GM12891 (cell line): ENCODE measurements at places on chromosomes 5 and 9.
A peak's percentile ranks its signal among the peaks of the same experiment; 100 is the strongest.

GRCh38 chr5:132103969-132104391 is 30.4 kb downstream of the CSF2 start:
- DNase-seq = no peak

GRCh38 chr5:144089401-144090021 is 80.9 kb downstream of the YIPF5 start:
- DNase-seq = peak; percentile 3

GRCh38 chr9:33787839-33788238 is 7.5 kb upstream of the PRSS3 start:
- no peak for DNase-seq

DNA sequence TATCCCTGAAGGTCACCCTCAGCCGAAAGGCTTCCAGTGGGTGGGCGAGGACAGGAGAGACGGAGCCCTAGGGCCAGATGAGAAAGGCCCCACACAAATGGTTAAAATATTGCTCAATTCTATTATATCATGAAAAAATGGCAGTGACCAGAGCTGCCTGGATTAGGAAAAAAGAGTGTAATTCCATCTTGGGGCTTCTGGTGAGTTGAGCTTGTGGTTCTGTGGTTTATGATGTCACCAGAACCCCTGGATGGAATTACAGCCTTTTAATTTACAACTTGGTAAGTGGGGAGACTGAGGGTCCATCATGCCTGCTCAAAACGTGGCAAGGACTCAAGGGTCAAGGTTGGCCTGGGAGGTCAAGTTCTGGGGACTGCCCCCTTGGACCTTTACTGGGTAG is 55.5 kb upstream of the STC2 start:
- DNase-seq = no peak

- no peak for DNase-seq
Measured at GRCh38 chr9:96440671-96441199, 9.2 kb upstream of the HABP4 start.

DNA sequence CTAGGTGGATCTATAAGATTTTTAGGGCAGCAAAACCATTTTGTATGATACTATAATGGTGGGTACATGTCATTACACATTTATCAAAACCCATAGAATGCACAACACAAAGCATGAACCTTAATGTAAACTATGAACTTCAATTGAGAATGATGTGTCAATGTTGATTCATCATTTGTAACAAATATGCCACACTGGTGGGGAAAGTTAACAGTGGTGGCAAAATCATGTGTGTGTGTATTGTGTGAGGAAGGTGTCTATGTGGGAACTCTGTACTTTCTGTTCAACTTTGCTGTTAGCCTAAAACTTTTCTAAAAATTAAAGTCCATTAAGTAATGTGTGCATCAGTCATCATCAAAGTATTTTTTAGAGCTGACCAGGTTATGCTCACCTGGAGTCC is 38.9 kb downstream of the HAVCR1 start:
- DNase-seq = no peak

GRCh38 chr9:8492679-8493078 is 693.1 kb upstream of the DMAC1 start:
- DNase-seq = no peak

- DNase-seq = no peak
Measured at GRCh38 chr9:17064558-17064957, 70.3 kb upstream of the CNTLN start.

GRCh38 chr9:121720311-121721057 is 69.0 kb downstream of the DAB2IP start:
- no peak for DNase-seq

- no peak for DNase-seq
Measured at GRCh38 chr5:123460296-123460729, 37.1 kb upstream of the CEP120 start.

- no peak for DNase-seq
Measured at GRCh38 chr5:140220032-140220697, 45.2 kb downstream of the CYSTM1 start.

- DNase-seq = no peak
Measured at GRCh38 chr5:158777647-158778350, 321.9 kb downstream of the EBF1 start.

DNA sequence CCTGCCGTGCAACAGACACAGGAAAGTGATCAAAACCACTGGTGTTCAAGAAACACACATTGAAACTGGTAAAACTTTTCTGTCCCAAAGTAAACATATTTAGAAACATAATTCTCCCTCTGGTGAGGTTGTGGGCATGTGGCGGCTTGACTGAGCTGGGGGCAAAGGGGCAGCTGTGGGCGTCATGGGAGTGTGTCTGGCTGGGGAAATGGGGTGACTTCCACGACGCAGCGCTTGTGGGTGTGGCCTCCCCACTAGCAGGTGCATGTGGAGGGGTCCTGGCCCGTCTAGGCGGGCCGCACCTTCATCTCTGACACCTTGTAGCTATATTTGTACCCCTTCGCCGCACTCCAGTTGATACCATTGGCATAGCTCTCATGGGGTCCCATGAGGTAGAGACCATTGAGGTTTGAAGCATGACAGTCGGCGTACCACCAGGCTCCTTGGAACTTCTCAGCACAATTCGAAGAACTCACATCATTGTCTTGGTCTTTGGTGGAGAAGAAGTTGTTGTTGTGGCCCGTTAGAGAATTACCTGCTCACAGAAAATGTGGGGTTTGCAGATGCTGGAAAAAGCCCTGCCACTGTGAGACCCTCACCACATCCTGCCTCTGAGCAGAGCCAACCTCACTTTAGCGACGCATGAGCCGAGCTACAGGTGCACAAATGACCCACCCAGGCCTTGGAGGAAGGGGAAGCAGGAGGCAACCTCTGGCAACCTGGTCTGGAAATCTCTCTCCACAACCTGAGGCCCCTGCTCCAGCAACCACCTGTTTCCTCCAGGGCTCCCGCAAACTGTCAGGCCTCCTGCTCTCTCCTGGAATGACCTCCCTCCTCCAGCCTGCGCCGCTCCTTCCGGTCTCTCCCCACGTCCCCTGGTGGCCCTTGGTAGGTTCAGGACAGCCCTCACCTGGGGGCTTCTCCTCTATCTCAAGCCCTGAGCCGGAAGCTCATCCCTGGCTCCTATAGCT is 7.9 kb downstream of the FCN1 start:
- no peak for DNase-seq

- no peak for DNase-seq
Measured at GRCh38 chr9:126707083-126707482, 93.4 kb downstream of the LMX1B start.

GRCh38 chr9:34654323-34655051 is 2.5 kb downstream of the IL11RA start:
- DNase-seq = no peak

- DNase-seq = no peak
Measured at GRCh38 chr9:114451707-114452031, 53.6 kb downstream of the WHRN start.

- no peak for DNase-seq
Measured at GRCh38 chr9:98724810-98725530, 16.2 kb upstream of the GABBR2 start.

- no peak for DNase-seq
Measured at GRCh38 chr5:372556-372995, 51.1 kb downstream of the AHRR start.

GRCh38 chr5:164532235-164532900 is 1026.9 kb downstream of the MAT2B start:
- no peak for DNase-seq

GRCh38 chr5:181194489-181195248 is 10.3 kb downstream of the TRIM7 start:
- DNase-seq = no peak

GRCh38 chr5:100901821-100902341 is 1.2 kb downstream of the ST8SIA4 start:
- no peak for DNase-seq

DNA sequence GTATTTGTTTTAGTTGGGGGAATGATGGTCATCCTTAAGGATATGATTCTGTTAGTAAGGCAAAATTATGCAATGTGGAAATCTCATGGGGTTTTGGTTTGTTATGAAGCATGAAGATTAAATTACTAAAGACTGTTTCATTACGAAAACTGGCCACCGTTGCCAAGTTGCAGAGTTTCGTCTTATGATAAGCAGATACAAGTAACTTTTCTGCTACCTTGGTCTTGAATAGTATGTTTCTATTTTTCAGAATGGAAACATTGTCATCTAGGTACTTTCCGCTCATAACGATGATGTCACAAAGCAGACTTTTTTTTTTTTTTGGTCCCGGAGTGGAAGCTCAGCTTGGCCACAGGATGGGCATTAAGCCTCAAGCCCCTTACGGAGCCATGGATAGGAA is 4.2 kb downstream of the CCNI2 start:
- no peak for DNase-seq

GRCh38 chr5:149036168-149036567 is 26.7 kb downstream of the SH3TC2 start:
- DNase-seq = no peak

- no peak for DNase-seq
Measured at GRCh38 chr5:145244788-145245187, 590.4 kb downstream of the PRELID2 start.

GRCh38 chr9:118522093-118523028 is 818.2 kb downstream of the TLR4 start:
- DNase-seq = peak; percentile 17

DNA sequence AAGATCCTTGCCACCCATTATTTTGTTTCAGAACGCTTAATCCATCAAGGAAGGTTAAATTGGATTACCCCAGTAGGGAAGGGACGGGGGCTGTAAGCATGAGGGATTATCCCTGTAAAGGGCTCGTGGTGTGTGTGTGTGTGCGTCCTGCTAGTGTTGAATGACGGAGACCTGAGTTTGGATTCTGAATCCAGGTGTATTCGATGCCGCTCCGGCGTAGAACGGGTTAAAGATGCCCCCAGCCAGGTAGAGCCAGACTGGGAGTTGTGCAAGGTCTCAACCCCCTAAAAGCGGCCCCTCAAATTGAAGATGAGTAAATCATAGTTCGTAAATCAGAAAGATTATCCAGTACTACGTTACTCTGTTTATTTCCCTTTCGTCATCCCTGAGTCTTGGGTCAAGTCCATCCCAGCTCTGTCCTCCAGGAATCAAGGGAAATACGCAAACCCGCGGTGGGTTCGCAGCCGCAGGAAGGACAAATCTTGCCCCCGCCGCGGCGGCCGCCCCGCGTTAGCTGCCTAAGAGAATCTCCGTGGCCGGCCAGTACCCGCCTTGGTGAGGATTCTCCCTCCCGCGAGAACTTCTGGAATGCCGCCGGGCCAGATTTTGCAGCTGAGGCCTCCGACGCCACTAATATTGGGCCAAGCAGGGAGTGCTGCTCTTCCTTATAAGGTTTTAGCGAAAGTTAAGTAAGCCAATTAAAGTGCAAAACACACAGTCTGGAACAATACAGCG is 586 bp upstream of the MTAP start:
- DNase-seq = no peak

DNA sequence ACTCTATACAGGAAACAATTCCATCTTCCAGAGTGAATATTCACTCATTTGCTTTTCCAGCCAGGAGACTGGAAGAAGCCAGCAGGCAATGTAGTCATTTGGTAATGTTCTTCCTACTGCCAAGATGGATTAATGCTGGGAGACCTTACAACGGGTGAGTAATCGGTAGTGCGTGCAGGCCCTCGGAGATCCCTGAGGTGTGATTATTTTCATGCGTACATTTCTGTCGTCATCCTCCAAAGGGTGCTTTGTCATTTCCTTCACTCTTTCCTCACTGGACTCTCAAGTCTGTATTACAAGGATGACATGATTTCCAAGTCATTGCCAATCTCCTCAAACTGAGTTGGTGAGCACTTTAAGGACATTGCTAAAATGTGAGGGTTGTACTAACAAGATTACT is 263.5 kb downstream of the CWC27 start:
- DNase-seq = no peak

GRCh38 chr9:128637656-128638055 is 19.0 kb downstream of the DYNC2I2 start:
- no peak for DNase-seq

GRCh38 chr5:171961117-171961516 is 45.3 kb downstream of the FBXW11 start:
- DNase-seq = no peak

DNA sequence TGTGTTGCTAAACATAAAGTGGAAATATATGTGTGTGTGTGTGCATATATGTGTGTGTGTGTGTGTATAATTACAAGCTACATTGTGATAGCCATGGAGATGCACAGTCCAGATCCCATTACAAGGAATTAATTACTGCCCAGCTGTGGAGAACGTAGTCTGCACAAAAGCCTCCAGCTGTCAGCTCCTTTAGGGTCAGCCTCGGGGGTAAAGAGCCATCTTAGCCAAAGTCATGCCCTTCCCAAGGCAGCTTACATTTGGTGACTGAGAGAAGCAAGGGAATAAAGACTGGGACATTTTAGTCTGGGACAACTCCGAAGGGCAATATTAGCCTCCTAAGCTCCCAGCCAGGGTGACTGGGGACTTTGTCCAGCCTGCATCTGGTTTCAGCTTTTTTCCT is 21.9 kb upstream of the FOCAD start:
- DNase-seq = no peak

DNA sequence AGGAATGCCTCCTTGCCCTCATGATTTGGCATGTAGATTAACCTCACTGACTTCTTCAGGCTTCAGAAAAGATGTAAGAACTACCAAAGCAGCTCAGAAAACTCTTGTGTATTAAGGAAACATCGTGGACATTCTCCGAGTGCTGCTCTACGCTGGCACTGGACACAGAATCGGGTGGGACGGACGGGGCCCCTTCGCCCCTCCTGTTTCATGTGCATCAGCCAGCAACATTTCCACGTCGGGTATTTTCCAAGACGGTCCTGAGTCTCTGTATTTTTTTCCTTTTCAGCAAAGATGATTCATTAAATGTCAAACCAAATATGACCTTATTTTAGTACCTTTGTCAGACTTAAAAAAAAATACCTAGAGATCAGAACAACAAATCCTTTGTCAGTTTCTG is 583.6 kb downstream of the CCDC171 start:
- DNase-seq = no peak

- DNase-seq = no peak
Measured at GRCh38 chr5:165457859-165458481, 1952.6 kb downstream of the MAT2B start.

DNA sequence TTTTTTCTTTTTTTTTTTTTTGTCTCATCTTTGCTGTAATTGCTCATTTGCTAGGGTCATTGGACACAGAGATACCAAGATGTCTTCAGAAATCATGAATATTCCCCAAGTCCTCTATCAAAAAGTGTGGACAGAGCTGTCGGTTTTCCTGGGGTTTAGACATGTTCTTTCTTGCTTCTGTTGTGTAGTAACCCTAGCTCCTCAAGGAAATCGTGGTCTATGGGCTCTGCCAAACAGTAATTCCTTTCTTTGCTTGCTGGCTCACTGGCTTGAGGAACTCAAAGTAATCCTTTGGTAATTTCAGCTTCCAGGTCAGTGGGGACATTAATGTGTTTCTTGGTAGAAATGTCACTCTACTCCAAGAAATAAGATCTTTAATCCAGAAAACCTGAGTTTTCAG is 101.7 kb downstream of the TMC1 start:
- no peak for DNase-seq

DNA sequence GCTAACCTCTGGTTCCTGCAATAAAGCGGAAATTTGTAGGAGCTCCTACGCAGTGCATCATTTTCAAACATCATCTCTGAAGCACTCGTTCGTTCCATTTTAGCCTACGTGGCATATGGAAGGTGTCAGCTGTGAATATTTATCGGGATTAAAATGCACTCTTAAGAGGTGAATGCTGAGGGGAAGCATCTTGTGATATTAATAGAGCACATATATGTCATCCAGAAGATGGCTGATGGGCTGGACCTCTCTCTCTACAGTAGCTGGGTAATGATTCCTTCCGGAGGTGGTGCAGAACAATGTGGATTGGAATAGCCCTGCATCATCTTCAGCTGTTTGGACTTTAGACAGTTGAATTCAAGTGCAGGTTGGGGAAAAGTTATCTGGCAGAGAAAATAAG is 478.7 kb downstream of the DMAC1 start:
- DNase-seq = no peak

GRCh38 chr5:154110716-154111115 is 71.9 kb downstream of the MFAP3 start:
- DNase-seq = no peak
